ENCODE measurements at places on chromosomes 5 and 9.

DNA sequence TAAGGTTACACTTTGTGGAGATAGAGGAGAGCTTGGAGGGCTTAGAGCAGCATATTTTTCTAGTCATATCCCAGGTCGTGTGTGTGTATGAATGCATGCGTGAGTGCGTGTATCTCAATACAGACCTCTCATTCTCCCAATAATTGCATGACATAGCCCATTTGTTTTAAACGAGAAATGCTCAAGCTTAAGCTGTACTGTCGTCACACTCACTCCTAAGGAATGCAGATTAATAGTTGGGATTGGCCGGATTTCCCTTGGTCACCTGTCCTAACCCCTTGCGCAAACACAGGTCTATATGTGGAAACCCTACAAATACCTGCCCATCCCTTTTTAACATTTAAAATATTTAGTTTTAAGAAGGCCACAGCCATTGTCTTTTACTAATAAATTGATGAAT lies 165.8 kb downstream of the SEMA5A start:
- DNase-seq = no peak

GRCh38 chr5:65790371-65791163 lies 68.6 kb downstream of the NLN start:
- no peak for DNase-seq

GRCh38 chr9:34896112-34896511 lies 62.0 kb upstream of the PHF24 start:
- DNase-seq = no peak

DNA sequence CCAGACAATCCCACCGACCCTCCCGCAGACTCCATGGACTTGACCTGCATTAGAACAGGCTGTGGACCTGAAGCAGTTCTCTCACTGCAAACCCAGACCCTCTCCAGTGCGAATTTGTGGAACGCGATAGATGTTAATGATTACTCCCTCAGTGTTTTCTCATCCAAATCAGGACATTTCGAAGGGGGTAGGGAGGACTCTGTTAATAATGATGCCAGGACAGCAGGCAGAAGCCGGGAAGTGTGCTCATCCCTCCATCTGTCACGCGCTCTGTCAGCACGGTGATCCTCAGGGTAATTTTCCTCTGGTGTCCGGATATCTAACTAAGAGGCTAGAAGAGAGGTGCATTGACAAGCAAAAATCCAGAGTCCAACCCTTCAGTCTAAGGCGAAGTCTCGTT lies 18.8 kb downstream of the RAPGEF1 start:
- DNase-seq = no peak

DNA sequence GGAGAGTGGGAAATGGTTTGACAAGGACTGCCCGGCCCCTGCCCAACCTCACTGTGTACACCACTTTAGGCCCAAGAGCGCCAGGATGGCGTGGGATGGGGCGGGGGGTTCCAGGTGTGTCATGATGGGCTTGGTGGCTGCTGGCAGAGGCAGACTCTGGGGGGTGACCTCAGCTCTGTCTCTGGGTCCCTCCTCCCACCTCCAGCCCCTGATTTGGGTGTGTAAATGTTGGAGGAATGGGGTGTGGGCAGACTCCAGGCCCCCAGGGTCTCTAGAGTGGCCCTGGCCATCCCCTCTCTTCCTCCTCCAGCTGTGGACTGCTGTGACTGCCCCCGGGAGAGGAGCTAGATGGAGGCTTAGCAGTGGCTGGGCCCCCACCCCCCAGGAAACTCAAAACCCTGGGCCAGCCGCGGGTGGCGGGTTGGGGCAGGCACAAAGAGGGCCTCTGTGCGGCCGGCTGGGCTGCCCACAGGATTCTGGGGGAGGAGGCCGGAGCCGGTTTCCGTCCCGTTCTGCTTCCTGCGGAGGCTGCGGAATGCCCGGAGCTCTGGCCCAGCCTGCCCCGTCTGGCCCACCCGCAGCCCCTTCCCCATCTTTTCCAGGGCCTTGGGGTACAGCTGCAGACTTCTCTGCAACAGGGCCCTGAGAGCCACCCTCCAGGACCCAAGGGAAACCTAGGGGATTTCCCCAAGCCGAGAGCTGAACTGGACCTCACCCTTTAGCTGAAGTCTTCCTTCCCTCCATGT lies 23.1 kb downstream of the CXXC5 start:
- DNase-seq = no peak

GRCh38 chr5:60699288-60699608 lies 718 bp downstream of the DEPDC1B start:
- no peak for DNase-seq

DNA sequence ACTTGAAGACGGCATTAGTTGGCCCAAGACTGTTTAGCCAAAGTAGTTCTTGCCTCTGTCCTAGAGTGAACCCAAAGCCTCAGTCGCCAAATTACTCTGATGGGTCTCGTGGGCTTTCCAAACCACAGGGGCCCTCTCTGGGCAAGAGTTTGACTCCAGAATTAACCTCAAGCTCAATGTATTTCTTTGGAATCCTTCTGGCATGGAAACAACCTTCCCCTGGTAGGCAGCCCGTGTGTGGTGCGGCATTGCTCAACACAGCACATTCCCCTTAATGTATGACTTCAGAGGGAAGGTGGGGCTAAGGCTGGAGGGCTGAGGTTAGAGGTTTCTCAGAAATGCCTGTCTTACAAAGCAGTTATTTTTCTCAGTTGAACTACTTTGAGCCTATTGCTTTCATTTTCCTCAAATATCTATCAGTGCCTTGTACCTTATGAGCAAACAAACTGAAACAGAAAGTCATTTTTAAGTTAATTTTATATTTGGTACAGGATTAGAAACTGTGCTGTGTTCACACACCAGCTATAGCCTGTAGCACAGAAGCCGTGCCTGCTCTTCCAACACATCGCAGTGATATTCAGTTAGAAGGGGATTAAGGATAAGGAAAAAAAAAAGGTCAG lies 123.9 kb upstream of the HAPLN1 start:
- no peak for DNase-seq

DNA sequence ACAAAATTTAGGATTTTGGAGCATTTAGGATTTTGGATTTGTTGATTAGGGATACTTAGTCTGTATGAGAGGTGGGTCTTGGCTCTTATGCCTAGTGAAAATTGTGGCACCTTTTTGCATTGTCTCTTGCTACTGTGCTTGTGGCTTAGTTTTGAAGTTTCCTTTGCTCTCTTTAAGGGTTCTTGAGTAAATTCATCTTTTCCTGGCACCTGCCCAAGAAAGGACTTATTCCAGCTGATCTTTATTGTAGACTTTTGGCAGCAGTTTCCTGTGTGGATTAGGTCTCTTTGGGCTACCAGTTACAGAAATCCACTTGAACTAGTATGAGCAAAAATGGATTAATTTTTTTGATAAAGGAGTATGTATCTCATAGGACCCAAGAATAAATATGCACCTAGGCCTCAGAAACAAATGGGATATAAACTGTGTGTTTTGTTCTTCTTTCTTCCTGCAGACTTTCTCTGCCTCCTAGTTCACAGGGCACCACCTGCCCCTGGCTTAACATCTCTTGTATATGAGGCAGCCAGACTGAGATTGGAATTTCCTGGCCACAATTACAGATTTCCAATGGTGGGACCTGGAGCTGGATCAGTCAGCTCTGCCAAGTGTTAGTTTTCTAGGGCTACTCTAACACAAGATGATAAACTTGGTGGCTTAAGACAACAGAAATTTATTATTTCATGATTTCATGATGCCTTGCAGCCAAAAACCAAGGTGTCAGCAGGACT lies 44.6 kb downstream of the FOCAD start:
- no peak for DNase-seq

- no peak for DNase-seq
Measured at GRCh38 chr9:117400171-117400570, 14.7 kb downstream of the ASTN2 start.

- DNase-seq = no peak
Measured at GRCh38 chr5:39946356-39947045, 521.7 kb upstream of the DAB2 start.

- no peak for DNase-seq
Measured at GRCh38 chr5:116930616-116931015, 356.0 kb upstream of the SEMA6A start.

DNA sequence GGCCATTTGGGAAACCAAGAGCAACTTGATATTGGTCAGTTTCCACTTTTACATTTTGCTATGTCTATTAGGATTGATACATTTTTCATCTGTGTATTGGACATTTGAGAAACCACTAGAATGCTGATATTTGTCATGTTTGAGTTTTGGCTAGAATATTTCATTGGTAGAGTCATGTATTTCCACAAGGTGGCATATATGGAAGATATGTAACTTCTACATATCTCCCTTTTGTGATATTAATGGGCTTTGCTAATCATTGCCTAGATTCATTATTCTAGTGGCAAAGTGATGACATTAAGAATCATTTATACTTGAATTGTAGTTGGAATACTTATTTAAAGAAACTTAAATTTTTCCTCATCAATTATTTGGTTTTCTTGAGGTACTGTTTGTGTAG lies 692.9 kb upstream of the EDIL3 start:
- no peak for DNase-seq

Measured in CD4-positive, alpha-beta memory T cell (primary cell).